ENCODE measurements at places on chromosomes 5 and 9. TPM values are rescaled to one million over a fixed set of nuclear protein-coding genes. Genes with fewer than 3 reads are reported as not detected.

DNA sequence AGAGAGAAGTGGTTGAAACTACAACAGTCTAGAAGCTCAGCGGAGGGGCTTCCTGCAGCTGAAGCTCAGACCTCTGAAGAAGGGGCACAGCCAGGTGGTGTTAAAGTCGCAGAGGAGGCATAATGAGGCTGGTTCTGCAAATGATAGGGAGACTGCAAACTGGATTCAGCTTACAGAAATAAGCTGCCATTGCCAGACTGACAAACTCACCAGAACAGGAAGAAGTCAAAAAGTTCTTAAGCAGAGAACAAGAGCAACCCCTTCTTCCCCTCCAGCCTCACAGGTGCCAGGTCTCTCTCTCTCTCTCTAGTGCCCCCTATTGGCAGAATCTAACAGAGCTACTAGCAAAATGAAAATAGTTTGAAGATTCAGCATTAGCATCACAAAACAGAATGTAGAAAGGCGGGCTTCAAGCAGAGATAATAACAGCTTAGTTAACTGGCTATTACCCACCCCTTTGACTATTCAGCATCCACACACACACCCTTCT lies 76.7 kb downstream of the GRAMD2B start:
- H3K27ac ChIP-seq: no peak overlapping the region
- no peak for DNase-seq
- H3K27me3 ChIP-seq: no peaks in the 10 kb centered on the region
- H3K4me3 ChIP-seq: no peak overlapping the region
- H3K4me1 ChIP-seq: peaks cover 13% of the 10 kb centered on the region

DNA sequence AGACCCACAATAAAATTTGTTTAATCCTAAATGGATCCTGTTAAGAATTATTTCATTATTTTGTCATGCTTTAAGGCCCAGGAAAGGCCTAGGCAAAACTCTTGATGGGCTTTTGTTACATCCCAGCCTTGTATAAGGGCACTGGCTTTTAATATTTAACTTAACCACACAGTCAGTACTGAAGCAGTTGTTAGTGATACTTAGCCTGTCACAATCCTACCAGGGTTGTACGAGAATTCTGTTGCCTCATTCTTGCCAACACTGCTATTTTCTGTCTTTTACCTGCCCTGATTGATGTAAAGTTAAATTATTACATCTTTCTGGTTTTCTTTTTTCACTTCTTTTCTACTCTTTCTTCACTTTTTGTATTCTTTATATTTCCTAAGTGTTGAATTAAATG lies 10.9 kb downstream of the ZNF169 start:
- no peak overlapping the region for H3K4me3 ChIP-seq
- H3K27ac ChIP-seq: no peak overlapping the region
- no peaks in the 10 kb centered on the region for H3K27me3 ChIP-seq
- H3K36me3 ChIP-seq: peaks cover 36% of the 10 kb centered on the region
- no peak for DNase-seq

GRCh38 chr5:72511774-72512592 lies 4.8 kb upstream of the ZNF366 start:
- no peak for DNase-seq
- H3K4me1 ChIP-seq: peaks cover 10% of the 10 kb centered on the region
- no peak overlapping the region for H3K4me3 ChIP-seq
- H3K27ac ChIP-seq: no peak overlapping the region

GRCh38 chr5:28077291-28078240 lies 1039.2 kb upstream of the CDH9 start:
- H3K27me3 ChIP-seq: no peaks in the 10 kb centered on the region
- H3K4me3 ChIP-seq: no peak overlapping the region
- DNase-seq: no peak
- H3K4me1 ChIP-seq: no peaks in the 10 kb centered on the region
- H3K27ac ChIP-seq: no peak overlapping the region

DNA sequence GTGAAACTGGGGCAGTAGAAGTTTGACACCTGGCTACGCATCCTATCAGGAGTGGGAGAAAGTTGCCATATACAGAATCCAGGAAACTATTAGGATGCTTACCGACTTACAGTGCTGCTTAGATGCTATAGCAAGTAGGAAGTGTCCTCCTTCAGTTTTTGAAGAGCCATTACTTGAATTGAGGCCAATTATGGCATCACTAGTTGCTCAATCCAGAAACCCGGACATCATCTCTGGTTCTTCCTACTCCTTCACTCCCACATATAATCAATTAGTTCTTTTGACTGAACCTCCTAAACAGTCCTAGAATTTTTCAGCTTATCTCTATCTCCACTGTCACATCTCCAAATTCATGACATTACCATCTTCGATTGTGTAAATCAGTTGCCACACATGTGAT lies 41.8 kb upstream of the UGCG start:
- H3K4me3 ChIP-seq: no peak overlapping the region
- no peaks in the 10 kb centered on the region for H3K4me1 ChIP-seq
- no peak for DNase-seq
- H3K36me3 ChIP-seq: no peaks in the 10 kb centered on the region

- H3K36me3 ChIP-seq: peaks cover 7% of the 10 kb centered on the region
- H3K4me3 ChIP-seq: no peak overlapping the region
- no peak for DNase-seq
- no peaks in the 10 kb centered on the region for H3K4me1 ChIP-seq
Observed at GRCh38 chr9:112659906-112660305, 58.0 kb downstream of the INIP start.

DNA sequence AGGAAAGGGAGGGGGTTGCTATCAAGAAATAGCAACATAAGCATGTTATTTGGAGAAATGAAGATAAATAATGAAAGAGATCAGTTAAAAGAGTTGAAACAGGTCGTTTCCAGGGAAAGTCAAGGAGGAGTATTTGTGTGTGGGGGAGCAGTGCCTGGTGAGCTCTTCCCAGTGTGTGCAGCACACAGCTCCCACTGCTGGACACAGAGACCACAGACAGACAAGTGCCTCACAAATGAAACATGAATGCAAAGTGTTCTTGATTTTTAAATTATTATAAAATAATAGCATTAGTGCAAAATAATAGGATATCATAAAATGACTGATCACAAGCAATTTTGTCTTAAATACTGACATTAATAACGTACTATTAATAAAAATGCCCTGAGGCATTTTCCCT lies 40.8 kb downstream of the LIFR start:
- DNase-seq: no peak
- no peaks in the 10 kb centered on the region for H3K36me3 ChIP-seq
- peaks cover 16% of the 10 kb centered on the region for H3K27me3 ChIP-seq
- H3K4me3 ChIP-seq: no peak overlapping the region
- no peak overlapping the region for H3K27ac ChIP-seq

DNA sequence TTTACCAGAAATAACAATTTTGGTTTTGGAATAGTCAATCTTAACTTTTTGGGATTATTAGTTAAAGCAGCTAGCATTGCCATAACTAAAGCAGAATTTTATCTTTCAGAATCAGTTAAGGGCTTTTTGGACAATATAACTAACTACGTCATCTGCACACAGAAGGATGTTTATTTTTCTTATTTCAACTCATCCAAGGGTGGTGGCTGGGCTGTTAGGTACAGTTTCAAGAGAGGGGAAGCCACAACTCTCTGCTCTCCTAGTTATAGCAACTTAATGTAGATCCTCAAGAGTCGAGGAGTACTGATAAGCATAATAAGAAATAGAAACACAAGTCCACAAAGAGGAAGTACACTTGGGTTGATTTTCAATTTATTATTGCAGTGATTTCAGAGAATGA lies 65.6 kb downstream of the ANKRD55 start:
- H3K27me3 ChIP-seq: no peaks in the 10 kb centered on the region
- DNase-seq: no peak
- no peak overlapping the region for H3K4me3 ChIP-seq
- H3K27ac ChIP-seq: no peak overlapping the region
- no peaks in the 10 kb centered on the region for H3K36me3 ChIP-seq
- peaks cover 18% of the 10 kb centered on the region for H3K4me1 ChIP-seq

GRCh38 chr5:115842089-115842935 lies 577 bp downstream of the AP3S1 start:
- H3K27me3 ChIP-seq: no peaks in the 10 kb centered on the region
- H3K36me3 ChIP-seq: peaks cover 9% of the 10 kb centered on the region

DNA sequence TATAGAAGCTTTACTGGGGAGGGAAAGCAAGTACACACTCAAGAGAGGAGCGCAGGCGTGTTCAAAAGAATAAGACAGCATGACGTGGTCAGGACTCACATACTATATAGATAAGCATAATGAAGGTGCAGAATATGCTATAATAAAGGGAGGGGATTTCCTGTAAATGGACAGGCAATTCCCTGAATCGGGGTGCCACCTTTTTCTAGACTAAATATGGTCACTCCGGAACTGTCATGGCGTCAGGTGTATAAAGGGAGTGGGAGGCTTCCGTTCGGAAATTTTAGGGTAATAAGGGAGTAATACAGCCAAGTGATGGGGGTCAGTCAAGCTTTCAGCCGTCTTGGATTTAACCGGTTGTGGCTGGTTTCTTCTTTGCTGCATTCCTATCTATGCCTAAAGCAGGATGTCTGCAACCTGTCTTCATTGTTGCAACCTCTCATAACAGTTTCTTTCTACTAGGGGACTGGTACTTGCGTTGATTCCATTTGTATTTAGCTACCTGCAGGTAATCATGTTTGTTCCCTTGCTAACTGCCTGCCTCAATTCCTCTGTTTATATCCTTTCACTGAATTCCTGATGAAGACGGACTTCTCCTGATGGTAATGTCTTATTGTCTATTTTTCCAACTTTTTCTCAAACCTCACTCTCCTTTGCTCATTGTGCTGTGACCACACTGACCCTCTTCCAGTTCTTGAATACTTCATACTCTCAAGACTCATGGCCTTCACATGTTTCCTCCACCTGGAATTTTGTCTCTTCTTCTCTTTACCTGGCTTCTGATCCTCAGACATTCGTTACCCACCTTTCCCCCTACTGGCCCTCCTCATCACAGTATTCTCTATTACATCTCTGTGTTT lies 48.9 kb downstream of the PRR16 start:
- H3K27ac ChIP-seq: no peak overlapping the region
- no peak for DNase-seq
- no peaks in the 10 kb centered on the region for H3K4me1 ChIP-seq
- H3K36me3 ChIP-seq: no peaks in the 10 kb centered on the region
- H3K27me3 ChIP-seq: no peaks in the 10 kb centered on the region
- H3K4me3 ChIP-seq: no peak overlapping the region

DNA sequence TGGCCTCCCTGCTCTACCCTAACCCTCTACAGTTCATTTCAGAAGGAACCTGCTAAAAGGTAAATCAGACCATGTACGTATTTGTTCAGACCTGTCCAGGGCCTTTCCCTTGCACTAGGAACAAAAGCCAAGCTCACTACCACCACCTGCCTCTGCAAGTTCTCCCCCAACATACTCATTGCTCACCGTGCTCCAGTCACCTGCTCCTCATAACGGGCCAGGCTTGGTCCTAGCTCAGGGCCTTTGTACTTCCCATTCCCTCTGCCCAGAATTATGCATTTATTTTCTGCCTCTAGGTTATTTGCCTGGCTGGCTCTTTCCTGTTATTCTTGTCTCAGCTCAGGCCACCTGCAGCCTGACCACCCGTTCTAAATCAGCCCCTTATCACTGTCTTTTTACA lies 4.8 kb upstream of the FGF1 start:
- no peak overlapping the region for H3K4me3 ChIP-seq
- H3K27me3 ChIP-seq: peaks cover 8% of the 10 kb centered on the region
- DNase-seq: no peak
- H3K4me1 ChIP-seq: no peaks in the 10 kb centered on the region

GRCh38 chr9:81076131-81076530 lies 613.2 kb downstream of the TLE1 start:
- no peaks in the 10 kb centered on the region for H3K36me3 ChIP-seq
- DNase-seq: no peak
- no peaks in the 10 kb centered on the region for H3K4me1 ChIP-seq
- H3K27ac ChIP-seq: no peak overlapping the region
- no peak overlapping the region for H3K4me3 ChIP-seq

DNA sequence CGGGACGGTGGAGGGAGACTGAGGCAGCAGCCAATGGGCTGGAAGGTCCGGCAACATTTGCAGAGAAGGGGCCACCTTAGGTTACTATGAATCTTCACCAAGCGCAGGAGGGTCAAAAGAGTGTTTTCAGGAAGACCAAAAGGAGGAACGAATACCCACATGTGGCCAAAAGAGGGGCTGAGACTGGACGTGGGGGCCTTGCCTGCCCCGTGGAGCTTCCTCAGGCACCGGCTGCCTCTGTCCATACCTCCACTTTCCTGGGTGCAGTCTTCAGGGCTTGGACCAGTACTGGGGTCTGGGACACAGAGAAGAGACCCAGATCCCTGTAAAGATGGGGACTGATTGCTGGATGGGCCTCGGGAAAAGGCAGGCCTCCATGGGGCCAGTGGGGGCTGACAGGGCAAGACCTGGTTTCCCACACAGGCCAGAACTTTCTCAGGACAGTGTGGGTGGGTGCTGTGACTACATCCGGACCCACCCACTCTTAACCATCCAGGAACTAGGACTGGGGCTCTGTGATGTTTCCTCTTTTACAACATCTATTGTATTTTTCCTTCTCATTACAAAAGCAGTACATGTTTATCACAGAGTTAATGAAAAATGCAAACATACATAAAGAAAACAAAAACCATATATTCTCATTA lies 294.7 kb downstream of the ZSWIM6 start:
- peaks cover 8% of the 10 kb centered on the region for H3K4me1 ChIP-seq
- no peak overlapping the region for H3K27ac ChIP-seq
- peaks cover 48% of the 10 kb centered on the region for H3K27me3 ChIP-seq
- no peak for DNase-seq
- H3K4me3 ChIP-seq: peak overlapping the region; percentile 27

DNA sequence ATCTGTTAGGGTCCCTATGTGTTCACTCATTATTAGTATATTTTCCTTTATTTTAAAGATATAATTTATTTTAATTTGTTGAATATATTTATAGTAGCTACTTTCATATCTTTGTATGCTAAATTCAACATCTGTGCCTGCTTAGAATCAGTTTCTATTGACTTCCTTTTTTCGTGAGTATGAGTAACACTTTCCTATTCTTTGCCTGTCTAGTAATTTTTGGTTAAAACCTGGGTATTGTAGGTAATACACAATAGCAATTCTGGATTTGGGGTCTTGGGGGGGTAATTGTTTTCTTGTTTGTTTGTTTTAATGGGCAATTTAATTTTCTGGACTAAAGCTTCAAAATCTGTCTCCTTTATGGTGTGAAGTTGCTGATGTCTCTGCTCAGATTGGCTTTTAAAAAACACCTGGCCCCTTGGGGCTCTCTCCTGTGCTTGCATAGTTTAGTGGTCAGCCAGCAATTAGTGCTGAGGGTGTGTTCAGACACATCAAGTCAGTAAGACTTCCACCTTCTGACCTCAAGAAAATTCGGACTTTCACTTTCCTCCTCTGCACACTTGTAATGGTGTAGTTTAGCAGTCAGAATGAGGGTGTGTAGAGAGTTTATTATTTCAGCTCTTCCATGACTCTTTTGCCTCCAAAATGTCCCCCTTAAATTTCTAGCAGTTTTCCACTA lies 124.4 kb upstream of the MAP1B start:
- no peaks in the 10 kb centered on the region for H3K4me1 ChIP-seq
- no peaks in the 10 kb centered on the region for H3K36me3 ChIP-seq
- no peak overlapping the region for H3K27ac ChIP-seq
- no peak overlapping the region for H3K4me3 ChIP-seq
- no peak for DNase-seq

DBH gene
- total RNA-seq: not detected

TMEM232 gene
- total RNA-seq: 0.66 TPM

EPB41L4B gene
- 0.74 TPM for total RNA-seq

CNTNAP3B gene
- total RNA-seq: not detected
